ENCODE measurements at places on chromosomes 2 and 18. TPM values are rescaled to one million over a fixed set of nuclear protein-coding genes. Genes with fewer than 3 reads are reported as not detected.

DNA sequence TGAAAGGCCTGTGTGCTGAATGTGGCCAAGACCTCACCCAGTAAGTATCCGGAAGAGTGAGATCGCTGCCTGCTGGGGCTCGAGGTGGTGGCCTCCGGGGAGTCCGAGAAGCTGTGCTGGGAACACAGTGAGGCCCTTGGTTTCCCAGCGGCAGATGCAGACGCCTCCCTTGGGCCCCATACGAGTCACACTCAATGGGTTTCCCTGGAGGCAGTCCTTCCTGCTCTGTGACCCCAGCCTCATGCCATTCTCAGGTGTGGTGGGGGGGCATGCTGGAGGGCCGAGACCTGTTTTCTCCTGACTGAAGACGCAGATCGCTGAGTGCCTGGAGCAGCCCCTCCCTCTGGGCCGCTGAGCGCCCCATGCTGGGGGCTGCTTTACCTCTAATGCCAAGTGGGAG is 15.7 kb downstream of the CTDP1 start:
- H3K4me1 ChIP-seq: no peaks in the 10 kb centered on the region
- H3K27me3 ChIP-seq: no peaks in the 10 kb centered on the region
- H3K4me3 ChIP-seq: no peak overlapping the region
- H3K27ac ChIP-seq: no peak overlapping the region

DNA sequence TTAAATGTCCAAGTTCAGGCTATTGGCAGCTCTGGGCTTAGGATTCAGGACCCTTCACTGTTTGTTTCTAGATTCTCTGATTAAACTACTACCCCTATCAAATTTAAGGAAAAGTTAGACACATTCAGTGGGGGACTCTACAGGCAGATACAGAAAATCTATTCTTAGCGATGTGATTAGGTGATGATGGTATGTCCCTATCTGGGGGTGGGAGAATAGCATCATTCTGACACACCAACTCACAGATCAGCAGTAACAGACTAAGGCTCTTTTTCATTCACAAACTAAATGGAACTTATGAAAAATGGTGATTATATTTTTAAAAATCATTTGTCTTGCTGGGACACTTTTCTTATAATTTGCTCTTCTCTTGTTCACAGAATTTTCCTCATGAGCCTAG is 232.9 kb upstream of the CDH2 start:
- DNase-seq: no peak
- H3K4me1 ChIP-seq: no peaks in the 10 kb centered on the region
- no peaks in the 10 kb centered on the region for H3K27me3 ChIP-seq
- no peak overlapping the region for H3K4me3 ChIP-seq
- H3K27ac ChIP-seq: no peak overlapping the region

GULP1 gene
- not detected for polyA plus RNA-seq

CTNNA2 gene
- not detected for polyA plus RNA-seq

ZCCHC2 gene
- 2.2 TPM for polyA plus RNA-seq

SLC9A4 gene
- polyA plus RNA-seq: not detected

ABCA12 gene
- polyA plus RNA-seq: not detected

RPL37A gene
- polyA plus RNA-seq: 3,362 TPM

ABCG5 gene
- polyA plus RNA-seq: not detected

FLACC1 gene
- polyA plus RNA-seq: 1.6 TPM

IL36A gene
- not detected for polyA plus RNA-seq

SULT1C4 gene
- not detected for polyA plus RNA-seq

LAMA1 gene
- polyA plus RNA-seq: not detected

EMILIN1 gene
- polyA plus RNA-seq: 1.5 TPM
